ENCODE measurements at places on chromosomes 7 and 10. TPM values are rescaled to one million over a fixed set of nuclear protein-coding genes. Genes with fewer than 3 reads are reported as not detected.

GIMAP7 gene
- total RNA-seq: 415 TPM

- H3K4me3 ChIP-seq: no peak overlapping the region
- H3K27ac ChIP-seq: no peak overlapping the region
- H3K4me1 ChIP-seq: no peaks in the 10 kb centered on the region
- H3K27me3 ChIP-seq: no peaks in the 10 kb centered on the region
Observed at GRCh38 chr10:90179696-90180407, 478.5 kb downstream of the KIF20B start.

DNA sequence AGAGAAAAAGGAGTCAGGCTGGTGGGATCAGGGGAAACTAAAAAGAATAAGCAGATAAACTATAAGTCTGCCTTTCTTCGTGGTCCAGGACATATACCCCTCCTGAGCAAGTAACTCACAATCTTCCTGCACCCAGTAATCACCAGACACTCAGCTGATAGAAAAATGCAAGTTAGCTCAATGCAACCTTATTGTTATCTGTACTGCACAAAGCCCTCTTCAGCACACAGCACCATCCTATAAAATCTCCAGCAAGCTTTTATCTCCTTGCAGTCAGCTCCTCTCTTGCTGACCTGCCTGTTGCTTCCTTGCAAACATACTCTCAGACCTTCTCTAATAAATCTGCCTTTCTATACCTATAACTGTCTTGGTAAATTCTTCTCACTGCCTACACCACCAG, 6.7 kb downstream of the SLC37A3 start:
- H3K27me3 ChIP-seq: no peaks in the 10 kb centered on the region
- no peaks in the 10 kb centered on the region for H3K36me3 ChIP-seq
- no peak for DNase-seq
- no peak overlapping the region for H3K27ac ChIP-seq
- no peak overlapping the region for H3K4me3 ChIP-seq
- H3K4me1 ChIP-seq: peaks cover 23% of the 10 kb centered on the region

NUTM2E gene
- 0.10 TPM for total RNA-seq

DNA sequence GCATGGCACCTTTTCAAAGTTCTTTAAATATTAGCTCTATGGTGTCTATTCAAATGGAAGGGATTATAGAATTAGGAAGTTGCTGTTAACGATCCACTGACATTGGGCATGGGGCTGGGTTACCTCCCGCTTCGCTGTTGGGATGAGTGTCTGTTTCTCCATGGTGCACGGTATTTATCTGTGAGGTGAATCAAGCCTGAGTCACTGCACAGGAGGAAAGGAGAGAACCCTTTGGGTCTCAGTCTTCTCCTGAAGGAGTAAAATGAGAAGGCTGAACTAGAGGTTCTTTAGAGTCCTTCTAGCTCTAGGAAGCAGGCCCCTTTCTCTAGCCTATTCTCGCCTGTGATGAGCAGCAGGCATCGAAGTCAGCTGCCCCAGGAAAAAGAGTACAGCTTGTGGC, 7.3 kb downstream of the JCAD start:
- peaks cover 44% of the 10 kb centered on the region for H3K27me3 ChIP-seq
- H3K27ac ChIP-seq: no peak overlapping the region
- peaks cover 18% of the 10 kb centered on the region for H3K4me1 ChIP-seq
- no peak for DNase-seq
- H3K36me3 ChIP-seq: no peaks in the 10 kb centered on the region

GRCh38 chr10:63718006-63718405, 196.8 kb downstream of the REEP3 start:
- peaks cover 9% of the 10 kb centered on the region for H3K4me1 ChIP-seq
- no peak for DNase-seq
- H3K4me3 ChIP-seq: no peak overlapping the region
- H3K27me3 ChIP-seq: no peaks in the 10 kb centered on the region
- H3K36me3 ChIP-seq: no peaks in the 10 kb centered on the region

DNA sequence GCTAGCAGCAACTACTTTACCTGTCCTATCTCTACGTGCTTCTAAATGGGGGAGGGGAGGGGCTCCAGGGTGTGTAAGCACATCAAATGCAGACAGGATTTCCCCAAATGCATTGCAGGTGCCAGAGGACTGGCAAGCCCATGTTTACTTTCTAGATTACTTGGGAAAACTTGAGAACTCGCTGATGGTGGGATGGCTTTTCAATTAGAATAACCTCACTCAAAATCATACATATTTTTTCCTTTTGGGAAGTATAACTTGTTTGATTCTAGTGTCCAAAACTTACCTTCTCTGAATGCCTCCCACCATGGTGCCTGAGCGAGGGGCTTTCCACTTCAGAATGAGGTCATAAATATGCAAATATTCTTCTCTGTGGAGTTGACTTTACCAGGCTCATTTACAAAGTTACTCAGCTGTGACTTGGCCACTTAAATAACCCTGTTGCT, 191.3 kb upstream of the RHOBTB1 start:
- no peak overlapping the region for H3K27ac ChIP-seq
- no peaks in the 10 kb centered on the region for H3K36me3 ChIP-seq
- H3K4me1 ChIP-seq: no peaks in the 10 kb centered on the region
- no peak for DNase-seq
- H3K4me3 ChIP-seq: no peak overlapping the region
- H3K27me3 ChIP-seq: no peaks in the 10 kb centered on the region

DNA sequence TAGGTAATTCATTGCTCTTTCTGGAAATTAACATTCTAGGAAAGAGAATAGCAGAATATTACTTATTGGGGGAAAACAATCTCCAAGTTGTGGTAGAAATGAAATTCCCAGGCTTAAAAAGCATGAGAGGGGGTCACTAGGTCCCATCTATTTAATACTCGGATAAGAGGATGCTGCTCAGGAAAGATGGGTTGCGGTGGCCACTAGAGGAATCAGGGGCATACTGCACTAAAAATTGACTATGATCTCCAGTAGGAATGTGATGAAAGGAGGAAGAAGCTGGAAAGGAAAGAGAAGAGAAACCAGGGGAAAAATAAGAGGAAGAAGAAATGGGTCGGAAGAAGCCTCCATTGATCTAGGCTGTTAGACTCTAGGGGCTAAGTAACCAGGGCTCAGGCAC, 192.8 kb downstream of the GPAM start:
- no peaks in the 10 kb centered on the region for H3K4me1 ChIP-seq
- H3K4me3 ChIP-seq: no peak overlapping the region
- H3K27ac ChIP-seq: no peak overlapping the region
- H3K27me3 ChIP-seq: peaks cover 2% of the 10 kb centered on the region
- no peaks in the 10 kb centered on the region for H3K36me3 ChIP-seq

- H3K27ac ChIP-seq: no peak overlapping the region
- H3K4me3 ChIP-seq: no peak overlapping the region
- DNase-seq: no peak
- H3K27me3 ChIP-seq: no peaks in the 10 kb centered on the region
Observed at GRCh38 chr7:151895631-151896031, 18.7 kb upstream of the PRKAG2 start.

DNA sequence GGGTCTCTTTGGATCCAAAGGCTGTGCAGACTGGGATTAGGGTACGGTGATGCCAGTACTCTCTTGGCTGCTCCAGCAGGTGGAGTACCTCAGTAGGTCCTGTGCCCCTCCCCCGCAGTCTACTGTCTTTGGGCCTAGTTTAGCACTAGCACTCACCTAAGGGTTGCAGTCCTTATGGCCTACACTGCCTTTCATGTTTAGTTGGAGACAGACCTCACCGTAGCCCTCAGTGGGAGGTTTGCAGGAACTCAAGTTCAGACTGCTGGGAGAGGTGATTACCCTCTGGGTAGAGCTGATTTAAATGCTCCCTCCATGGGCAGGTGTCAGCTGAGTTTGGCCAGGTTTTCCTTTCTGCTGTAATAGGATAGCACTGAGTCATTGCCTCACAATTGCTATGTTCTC, 210.8 kb upstream of the TMEM196 start:
- no peaks in the 10 kb centered on the region for H3K36me3 ChIP-seq
- H3K27ac ChIP-seq: no peak overlapping the region
- no peak overlapping the region for H3K4me3 ChIP-seq
- DNase-seq: no peak
- H3K27me3 ChIP-seq: no peaks in the 10 kb centered on the region

GRCh38 chr10:29132551-29133111, 156.2 kb upstream of the LYZL1 start:
- H3K36me3 ChIP-seq: no peaks in the 10 kb centered on the region
- H3K4me3 ChIP-seq: no peak overlapping the region
- H3K27me3 ChIP-seq: no peaks in the 10 kb centered on the region
- DNase-seq: no peak
- H3K4me1 ChIP-seq: no peaks in the 10 kb centered on the region

GRCh38 chr7:2437136-2437535, 33.7 kb downstream of the CHST12 start:
- H3K27me3 ChIP-seq: no peaks in the 10 kb centered on the region
- DNase-seq: no peak
- no peak overlapping the region for H3K27ac ChIP-seq
- peaks cover 54% of the 10 kb centered on the region for H3K36me3 ChIP-seq

DNA sequence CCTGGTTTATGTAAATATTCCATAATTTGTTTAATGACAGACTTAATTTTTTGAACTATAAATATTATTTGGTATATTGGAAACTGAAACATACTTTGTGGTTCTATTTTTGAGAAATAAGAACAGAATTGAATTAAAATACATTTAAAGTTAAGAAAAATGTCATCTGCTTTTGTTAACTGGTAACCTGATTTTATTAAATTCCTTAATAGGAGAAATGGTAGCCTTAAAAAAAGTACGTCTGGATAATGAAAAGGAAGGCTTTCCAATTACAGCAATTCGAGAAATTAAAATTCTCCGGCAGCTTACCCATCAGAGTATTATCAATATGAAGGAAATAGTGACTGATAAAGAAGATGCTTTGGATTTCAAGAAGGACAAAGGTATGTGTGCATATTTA, 51.6 kb downstream of the CDK13 start:
- no peaks in the 10 kb centered on the region for H3K27me3 ChIP-seq
- no peak overlapping the region for H3K4me3 ChIP-seq
- H3K4me1 ChIP-seq: no peaks in the 10 kb centered on the region

RBAK gene
- total RNA-seq: 14.8 TPM

DNA sequence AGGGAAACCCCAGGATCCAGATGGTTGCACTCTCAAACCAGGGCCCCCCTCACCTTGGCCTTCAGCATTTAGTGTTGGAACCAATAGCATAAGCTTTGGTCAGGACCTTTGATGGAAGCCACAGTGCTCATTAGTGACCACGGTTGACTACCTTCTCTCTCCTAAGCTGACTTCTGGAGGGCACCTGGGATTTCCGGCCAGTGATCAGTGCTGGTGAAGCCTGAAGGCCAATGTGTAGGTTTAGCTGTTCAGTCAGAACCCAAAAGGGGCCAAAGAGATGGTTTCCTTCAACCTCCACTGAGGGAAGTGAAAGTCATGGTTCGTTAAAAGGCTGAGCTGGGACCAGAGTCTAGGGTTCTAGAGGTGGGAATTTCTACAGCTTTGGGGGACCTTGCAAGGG, 46.4 kb downstream of the TCF7L2 start:
- H3K4me3 ChIP-seq: no peak overlapping the region
- H3K36me3 ChIP-seq: peaks cover 3% of the 10 kb centered on the region
- DNase-seq: no peak
- H3K27me3 ChIP-seq: no peaks in the 10 kb centered on the region
- no peak overlapping the region for H3K27ac ChIP-seq
- H3K4me1 ChIP-seq: no peaks in the 10 kb centered on the region
